ENCODE measurements at places on chromosomes 4 and X.

DNA sequence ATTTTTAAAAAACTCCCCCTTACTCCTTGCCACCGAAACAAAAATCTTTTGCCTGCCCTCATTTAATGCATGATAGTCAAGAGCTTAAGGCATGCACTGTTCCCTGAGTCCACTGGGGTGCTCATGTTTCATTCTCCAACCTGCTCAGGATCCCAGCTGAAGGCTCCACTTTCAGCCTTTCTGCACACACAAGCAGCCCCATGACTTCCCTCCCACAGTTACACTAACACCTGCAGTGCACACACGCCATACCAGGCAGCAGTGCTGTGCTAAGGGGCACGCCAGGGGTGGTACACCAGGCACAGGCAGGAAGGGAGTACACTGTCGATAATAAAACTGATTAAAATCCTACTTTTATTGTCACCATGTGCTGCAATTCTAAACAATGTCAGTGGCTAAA, 385.2 kb downstream of the BMPR1B start:
- DNase-seq: no peak

DNA sequence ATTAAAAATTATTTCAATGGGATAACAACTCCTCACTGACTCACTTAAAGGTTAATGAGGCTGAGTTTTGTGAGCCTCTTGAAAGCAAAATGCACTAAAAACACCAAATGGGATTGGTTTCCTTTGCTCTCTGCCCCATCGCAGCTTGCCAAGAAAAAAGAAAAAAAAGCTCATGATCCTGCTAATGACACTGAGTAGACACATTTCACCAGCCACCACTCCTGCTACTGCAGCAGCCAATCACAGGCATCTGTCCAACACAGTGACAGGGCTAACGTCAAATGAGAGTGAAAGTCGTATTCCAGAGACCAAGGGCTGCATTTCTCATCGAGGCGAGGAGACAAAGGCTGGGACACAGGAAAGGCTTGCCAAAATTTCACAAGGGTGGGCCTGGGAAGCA, 5.2 kb downstream of the APBB2 start:
- DNase-seq: peak; percentile 14

DNA sequence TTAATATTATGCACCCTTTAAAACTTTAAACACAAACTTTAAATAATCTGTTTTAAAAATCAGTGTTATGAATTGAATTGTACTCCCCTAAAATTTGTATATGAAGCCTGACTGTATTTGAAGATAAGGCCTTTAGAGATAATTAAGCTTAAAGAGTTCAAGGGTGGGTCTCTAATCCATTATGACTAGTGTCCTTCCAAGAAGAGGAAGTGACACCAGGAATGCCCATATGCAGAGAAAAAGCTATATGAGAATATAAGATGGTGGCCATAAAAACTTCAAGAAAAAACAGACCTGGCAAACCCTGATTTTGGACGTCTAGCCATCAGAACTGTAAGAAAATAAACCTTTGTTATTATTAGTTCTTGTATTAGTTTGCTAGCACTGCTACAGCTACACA, 29.0 kb downstream of the UGT2A2 start:
- no peak for DNase-seq

- DNase-seq: no peak
Observed at GRCh38 chrX:18701621-18702361, 5.7 kb upstream of the PPEF1 start.

DNA sequence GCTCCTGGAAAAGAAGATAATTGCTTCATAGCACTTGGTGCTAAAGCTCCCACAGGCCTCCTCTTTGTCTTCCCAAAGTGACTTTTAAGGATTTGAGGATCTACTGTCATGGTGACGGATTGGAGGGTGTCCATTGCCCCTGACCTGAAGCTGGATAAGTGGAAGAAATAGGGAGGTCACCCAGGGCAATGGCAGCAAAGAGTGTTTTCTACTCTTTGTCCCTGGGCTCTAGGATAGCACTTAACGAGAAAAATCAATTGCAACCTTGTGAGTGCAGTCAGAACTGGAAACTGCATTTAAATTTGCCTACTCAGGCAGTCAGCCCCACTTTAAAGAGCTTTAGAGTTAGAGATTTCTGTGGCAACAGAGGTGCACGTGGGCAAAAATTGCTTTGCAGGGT, 43.7 kb upstream of the XK start:
- no peak for DNase-seq

DNA sequence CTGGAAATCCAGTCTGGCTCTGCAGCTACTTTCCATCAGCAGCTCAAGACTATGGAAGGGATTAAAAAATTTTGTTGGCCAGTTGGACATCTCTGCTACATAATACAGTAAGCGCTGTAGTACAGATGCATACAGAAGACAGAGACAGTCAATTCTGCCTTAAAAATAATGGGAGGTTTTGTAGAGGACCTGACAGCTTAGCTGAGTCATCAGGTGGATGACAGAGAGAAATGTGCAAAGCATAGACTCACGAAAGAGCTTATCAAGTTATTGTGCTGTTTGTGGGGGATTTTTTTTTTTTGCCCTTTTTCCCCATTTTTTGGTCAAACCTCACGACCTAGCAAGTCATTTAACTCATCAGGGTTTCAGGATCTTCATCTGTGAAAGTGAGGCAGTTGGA, 149.0 kb upstream of the SCML1 start:
- no peak for DNase-seq

GRCh38 chr4:55820279-55820678, 689 bp downstream of the EXOC1L start:
- no peak for DNase-seq

DNA sequence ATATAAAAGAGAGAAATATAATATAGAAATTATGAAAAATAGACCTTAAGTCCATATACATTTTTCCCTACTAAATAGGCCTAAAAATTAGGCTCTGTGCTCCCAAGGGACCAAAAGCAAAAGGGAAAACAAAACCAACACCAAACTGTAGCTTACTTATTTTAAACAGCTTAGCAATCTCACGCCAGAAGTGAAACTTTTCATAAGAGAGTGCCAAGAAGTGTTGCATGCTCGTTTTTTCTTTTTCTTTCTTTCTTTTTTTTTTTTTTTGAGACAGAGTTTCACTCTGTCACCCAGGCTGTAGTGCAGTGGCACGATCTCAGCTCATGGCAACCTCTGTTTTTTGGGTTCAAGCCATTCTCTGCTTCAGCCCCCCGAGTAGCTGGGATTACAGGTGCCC, 250.4 kb downstream of the TMA16 start:
- DNase-seq: no peak

- no peak for DNase-seq
Observed at GRCh38 chrX:50648156-50648555, 165.8 kb downstream of the SHROOM4 start.

- no peak for DNase-seq
Observed at GRCh38 chr4:8419222-8420041, 21.1 kb downstream of the ACOX3 start.

DNA sequence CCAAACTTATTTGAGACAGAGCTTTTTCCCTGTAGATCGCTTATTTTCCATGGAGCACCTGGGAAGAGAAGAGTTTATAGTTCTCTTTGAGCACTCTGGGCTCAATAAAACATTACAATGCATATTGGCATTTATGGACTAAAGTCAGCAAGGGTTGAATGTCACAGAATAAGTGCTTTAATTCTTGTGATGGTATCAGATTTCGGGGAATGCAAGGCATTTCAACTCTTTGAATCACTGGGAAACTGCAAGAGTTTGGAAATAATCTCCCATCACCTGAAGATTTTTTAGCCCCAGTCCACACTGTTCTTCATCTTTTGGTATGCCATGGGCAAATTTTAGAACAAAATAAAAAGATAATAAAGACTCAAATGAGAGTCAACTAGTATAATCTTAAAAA, 111.5 kb upstream of the WDFY3 start:
- no peak for DNase-seq

DNA sequence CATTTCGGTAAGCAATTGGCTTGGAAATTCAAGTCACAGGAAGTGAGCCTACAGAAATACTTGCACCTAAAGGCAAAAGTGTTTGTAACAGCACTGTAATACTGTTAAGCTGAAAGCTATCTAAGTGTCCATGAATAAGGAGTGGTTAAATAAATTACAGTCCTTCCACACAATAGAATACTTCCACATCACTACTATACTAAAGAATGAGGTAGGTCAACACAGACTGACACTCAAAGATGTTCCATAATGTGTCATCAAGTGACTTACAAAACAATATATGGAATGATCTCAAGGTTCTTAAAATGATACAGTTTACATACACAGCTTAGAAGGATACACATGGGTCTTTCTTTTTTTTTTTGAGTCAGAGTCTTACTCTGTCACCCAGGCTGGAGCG, 27.0 kb downstream of the SLC10A6 start:
- no peak for DNase-seq

DNA sequence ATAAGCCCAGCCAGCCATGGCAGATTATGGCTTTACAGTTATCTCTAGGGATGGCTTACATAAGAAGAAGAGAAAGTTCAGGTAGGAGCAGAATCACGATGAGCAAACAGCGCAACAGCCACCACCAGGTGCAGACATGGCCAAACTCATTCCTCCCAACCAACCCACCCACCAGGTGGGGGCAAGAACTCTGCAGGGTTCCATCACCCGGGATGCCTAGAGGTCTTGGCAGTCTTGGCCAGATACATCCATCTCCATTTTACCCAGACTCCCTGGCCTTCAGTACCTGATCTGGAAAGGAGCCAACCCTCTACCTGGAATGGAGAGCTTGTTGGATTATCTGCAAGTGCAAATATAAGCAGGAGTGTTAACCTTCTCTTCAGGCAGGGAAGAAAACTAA, 7.5 kb downstream of the TSC22D3 start:
- DNase-seq: no peak

DNA sequence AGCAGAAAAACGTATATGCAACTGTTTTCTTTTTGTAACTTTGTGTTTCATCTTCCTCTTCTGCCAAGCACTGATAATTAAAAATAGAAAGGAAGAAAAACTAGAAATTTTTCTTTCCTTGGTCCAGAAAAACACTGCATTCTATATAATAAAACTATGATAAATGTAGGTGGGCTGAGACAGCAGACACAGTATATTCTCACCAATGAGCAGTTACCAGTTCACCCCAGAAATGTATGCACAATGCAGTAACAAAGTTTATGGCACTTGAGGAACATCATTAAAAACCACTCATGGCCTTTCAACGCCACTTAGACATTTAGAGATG, 79.4 kb downstream of the FAT1 start:
- DNase-seq: no peak

DNA sequence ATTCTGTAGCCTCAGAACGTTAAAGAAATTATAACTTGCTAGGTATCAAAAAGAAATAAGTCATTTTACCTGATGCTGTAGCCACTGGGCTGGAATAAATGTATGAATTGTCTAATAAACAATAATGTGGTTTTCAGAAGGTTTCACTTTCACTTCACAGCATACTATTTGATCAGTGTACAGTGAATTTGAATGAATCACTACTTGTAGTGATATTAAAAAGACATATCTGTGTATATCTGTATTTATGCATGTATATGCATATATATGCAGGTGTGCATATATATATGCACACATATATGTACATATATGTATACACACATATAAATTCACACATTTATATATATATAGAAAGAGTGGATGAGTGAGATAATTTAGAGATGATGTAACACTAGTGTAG, 440.0 kb upstream of the PCDH10 start:
- DNase-seq: no peak

Data from hypothalamus (tissue), 51 donors.